Islet precursor cell (in vitro differentiated cells): ENCODE measurements at places on chromosomes 1 and 21.

DNA sequence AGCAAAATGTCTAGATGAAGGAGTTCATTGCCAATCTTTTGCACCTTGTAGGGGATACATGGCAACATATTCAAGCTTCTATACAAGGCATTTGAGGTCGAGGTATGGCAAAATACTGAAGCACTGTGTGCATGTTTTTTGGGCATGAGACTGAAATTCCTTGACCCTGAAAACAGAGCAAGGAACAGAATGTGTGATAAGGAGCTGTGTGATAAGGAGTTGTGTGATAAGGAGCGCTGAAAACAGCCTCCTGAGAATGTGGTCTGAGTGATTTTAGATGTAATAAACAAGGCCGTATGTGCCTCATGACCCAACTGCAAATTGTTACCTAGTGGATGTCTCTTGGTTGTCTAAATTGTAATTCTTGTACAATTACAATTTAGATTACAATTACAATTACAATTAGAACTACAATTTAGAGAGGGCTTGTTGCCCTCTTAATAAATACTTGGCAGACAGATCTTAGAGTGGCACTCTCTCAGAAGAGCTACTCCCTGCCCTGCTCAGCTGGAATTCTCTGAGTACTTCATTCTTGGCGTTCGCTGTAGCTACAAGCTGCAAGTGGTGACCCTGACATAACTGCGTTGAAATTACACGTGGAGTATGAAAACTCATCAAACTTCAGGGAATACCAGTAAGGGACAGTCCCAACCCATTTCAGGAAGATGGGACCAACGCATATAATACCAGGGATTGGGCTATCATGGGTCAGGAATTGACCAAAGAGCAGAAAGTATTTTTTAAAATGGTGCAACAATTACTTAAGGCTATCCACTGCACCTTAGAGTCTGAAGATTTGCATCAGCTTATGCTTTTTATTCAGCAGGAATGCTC lies 20.0 kb upstream of the ITLN1 start:
- DNase-seq: no peak

DNA sequence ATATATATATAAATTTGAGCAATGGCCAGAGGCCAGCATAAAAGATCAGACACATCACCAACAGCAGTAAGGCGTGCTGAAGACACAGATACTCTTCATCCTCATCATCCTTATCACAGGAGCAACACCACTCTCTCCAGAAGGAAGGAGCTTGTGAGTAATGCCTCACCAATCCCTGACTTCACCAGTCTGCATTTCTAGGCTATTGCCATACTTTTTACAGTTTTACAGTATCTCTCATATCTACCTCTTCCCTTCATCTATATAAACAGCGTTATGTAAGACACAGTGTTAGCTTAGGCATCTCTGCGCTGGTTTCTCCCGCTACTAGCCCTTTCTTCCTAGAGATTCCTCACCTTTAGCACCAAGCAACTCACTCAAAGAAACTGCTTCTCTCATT lies 2.4 kb upstream of the ABL2 start:
- DNase-seq: peak; percentile 53

- DNase-seq: peak; percentile 92
These were observed 114.2 kb downstream of the BCAR3 start for GRCh38 chr1:93567255-93567918.

DNA sequence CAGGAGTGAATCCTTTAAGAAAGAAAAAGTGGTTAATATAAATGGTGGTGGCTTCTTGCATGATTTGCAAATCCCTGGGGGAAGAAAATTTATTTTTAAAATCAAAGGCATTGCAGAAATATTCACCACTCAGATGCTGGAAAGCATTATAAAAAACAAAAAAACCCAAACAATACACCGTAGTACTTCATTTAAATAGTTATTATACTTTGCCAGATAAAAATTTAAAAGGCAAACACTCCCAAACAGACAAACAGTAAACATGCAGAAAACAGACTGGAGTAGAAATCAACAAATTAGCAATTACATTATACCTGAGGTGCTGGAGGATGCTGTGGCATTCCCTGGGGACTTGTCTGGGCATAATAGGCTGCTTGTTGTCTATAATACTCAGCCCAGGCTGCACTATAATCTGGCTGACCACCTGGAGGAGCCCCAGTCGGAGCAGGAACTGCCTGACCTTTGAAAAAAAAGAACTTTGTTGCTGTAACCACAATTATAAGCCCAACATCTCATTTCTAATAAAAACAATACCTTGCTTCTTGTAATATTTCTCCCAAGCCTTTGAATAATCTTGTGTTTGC lies 29.9 kb downstream of the FUBP1 start:
- peak; percentile 70 for DNase-seq

DNA sequence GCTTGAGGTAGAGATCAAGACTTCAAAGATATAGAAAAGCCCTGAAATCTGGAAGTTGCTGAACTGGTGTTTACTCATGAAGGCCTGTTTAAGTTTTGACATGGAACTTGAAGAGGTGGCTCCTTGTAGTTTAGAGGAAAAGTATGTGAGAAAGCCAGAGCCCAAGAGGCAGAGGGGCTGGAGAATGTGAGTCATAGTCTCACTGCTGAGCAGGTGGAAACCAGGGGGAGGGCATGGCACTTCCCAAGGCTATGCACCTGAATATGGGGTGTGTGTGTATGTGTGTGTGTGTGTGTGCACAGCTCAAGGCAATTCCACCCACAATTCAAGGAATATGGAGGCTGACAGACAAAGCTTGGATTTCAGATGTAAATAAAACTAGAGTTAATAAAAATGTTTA lies 46.8 kb upstream of the C1orf198 start:
- DNase-seq: peak; percentile 76

GRCh38 chr21:33374080-33374449 lies 29.1 kb upstream of the IFNGR2 start:
- no peak for DNase-seq

GRCh38 chr1:221431068-221431651 lies 310.7 kb downstream of the DUSP10 start:
- DNase-seq: no peak

- DNase-seq: no peak
These were observed 147.8 kb upstream of the MAGI3 start for GRCh38 chr1:113242481-113242880.

GRCh38 chr1:199508653-199509052 lies 518.9 kb upstream of the NR5A2 start:
- no peak for DNase-seq

DNA sequence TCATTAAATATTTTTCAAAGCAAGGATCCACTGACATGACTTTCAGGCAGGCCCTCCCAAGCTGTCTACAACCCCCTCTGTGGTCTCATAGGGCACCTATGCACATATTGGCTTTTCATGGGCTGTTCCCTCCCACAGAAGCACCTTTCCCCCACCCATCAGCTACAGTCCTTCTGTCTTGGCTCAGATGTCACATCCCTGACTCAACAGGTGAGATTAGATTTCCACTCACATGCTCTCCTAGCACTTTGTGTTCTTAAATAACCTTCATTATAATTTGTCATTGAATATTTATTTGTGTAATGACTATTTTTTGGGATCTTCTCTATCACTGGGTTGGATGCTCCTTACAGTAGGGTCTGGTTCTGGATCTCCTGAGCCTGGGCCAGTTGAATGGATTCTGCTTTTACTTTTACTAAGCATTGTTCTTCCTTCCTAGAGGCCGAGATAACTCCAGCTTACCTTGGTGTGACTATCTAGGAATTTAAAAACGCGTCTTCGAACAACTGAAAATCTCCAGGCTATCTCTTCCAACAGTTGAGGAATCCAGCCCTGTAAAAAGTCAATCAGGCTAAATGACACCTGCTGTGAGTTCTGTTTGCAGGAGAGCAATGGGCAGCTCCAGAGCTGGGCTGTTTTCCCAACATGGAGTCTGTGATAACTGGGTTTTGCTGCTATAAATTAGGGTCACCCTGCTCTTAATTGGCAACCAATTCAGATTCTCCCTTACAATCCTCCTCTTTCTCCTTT lies 16.2 kb downstream of the ROR1 start:
- no peak for DNase-seq

GRCh38 chr1:29245876-29246275 lies 9.6 kb downstream of the PTPRU start:
- no peak for DNase-seq

DNA sequence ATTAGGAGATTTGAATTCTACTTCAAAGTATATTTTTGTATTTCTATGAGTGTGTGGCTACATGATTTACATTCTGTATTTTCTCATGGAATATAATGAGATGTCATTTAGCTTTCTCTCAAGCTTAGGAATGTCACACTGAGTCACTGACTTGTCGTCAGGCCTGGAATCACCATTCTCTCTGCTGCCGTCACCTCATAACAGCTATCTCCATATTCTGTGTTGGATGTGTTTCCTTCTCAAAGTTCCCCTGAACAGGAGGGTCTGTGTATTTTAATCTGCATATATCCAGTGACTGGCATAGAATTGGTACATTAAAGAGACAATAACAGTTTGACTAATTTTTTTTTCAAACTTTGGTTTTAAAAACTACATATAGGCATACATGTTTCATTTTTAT lies 35.9 kb downstream of the LYPLAL1 start:
- DNase-seq: no peak

DNA sequence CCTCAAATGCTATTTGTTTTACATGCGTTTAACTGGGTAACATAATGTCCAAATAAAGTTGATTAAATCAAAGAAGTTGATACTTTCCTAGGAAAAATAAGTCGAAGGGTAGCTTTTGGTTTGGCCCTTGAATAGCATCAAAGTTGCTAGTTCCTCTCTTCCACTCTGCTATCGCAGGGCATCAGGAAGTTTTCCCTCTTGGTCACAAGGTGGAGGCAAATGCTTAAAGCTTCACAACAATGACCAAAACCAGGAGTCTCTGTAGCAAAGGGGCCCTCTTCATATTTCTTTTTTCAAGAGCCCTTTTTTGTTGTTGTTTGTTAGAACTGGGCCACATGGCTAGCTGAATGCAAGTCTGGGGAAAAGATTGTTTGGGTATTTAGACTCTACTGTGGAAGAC lies 668.4 kb downstream of the KCNT2 start:
- DNase-seq: no peak

- DNase-seq: no peak
These were observed 44.0 kb upstream of the LRRN2 start for GRCh38 chr1:204729516-204729915.

- DNase-seq: peak; percentile 98
These were observed 67.7 kb upstream of the RAB4A start for GRCh38 chr1:229203030-229203751.

DNA sequence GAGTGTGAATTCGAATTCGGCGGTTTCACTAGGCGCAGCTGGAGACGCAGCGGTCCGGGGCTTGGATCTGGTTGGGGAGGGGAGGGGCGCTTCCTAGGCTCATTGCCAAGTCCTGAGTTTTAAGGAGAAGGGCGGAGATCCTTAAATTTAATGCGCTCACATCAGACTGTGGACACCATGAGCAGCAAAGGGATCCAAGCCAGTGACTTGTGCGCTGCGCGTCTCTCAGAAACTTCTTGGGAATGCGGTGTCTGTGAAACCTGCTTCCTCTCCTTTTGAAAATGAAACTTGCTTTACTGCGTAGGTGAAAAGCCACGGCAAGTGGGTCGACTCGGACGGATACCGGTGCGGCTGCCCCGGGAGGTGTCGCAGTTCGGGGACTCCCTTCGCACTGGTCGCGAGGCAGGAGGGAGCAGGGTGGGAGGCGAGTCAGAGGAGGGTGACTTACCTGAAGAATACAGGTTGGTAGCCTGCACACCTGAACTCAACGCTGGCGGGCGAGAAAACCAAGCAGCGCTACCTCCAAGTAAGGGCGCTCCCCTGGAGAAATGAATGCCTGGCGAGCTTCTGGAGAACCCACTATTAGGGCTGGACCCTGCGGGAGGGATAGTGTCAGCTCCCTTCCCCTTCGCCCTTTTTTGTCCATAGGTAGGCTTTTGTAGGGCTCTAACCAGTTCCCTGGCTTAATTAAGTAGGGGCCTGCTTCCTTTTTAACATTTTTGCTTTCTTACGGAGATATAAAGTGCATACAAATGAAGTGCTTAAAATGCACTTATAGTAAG lies 992 bp downstream of the TENT5C start:
- DNase-seq: peak; percentile 62

DNA sequence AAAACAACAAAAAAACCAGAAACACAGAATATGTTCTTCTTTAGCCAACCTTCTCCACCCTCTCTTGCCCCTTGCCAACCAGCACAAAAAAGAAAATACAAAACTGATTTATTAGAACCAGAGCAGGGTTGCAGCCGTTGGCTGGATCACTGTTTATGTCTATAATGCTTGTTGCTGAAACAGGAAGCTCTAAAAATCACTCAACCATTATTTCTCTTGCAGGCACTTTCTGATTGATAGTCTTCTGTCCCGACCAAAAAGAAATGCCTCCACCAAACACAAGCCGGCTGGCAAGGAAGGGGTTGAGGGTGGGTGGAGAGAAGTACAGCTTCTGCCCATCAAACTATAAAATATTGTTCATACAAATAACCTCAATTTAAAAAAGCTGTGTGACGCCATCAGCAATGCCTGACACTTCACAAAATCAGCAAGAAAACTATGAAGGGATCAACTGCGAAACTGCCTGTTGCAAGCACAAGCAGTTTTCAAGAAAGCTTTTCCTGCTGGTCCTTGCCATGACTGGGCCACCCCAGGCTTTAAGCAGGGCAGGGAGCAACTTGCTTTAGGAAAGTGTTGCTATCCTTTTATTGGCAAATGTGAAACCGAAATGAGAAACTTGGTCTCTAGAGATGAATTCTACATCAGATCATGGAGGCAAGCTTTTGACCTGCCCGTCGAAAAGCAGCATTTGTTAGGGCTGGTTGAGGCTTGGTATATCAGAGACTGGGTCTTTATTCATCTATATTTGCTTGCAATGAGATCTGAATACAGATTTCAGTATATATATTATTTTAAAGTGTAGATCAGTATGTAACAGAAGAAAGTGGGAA lies 174.2 kb downstream of the RUNX1 start:
- no peak for DNase-seq

GRCh38 chr1:94961582-94961981 lies 34.7 kb upstream of the CNN3 start:
- DNase-seq: no peak

DNA sequence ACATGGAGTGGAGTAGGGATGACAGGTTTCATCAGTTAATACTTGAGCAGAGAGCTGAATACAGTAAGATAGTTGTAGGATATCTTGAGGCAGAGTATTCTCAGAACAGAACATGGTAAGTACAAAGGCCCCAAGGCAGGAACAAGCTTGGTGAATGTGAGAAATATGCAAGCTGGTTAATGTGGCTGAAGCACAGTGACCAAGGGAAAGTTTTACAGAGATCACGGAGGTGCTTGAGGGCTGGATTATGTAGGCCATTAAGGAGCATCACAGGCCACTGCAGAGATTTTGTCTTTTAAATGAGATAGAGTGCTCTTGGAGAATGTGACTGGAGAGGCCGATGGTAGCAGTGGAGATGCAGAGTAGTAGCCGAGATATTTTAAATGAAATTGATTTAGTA lies 54.0 kb upstream of the BOLA1 start:
- peak; percentile 71 for DNase-seq

GRCh38 chr1:61000327-61000726 lies 82.0 kb upstream of the NFIA start:
- DNase-seq: peak; percentile 6
